ENCODE measurements at places on chromosomes 13 and 19. TPM values are rescaled to one million over a fixed set of nuclear protein-coding genes. Genes with fewer than 3 reads are reported as not detected.

Gene APOE
- total RNA-seq, result 2,607 TPM

Gene FCAR
- total RNA-seq, result not detected

Gene ZNF701
- total RNA-seq, result 1.2 TPM

Gene DNAAF3
- total RNA-seq, result 37.7 TPM

Gene CCDC9
- total RNA-seq, result 22.2 TPM

Gene ATP8B3
- 5.5 TPM for total RNA-seq

Gene EHD2
- not detected for total RNA-seq

Gene TIMM50
- 159 TPM for total RNA-seq

Gene STOML3
- not detected for total RNA-seq

Gene USHBP1
- 4.9 TPM for total RNA-seq

Gene PRSS57
- total RNA-seq, result not detected

Gene ANKRD10
- total RNA-seq, result 190 TPM

Gene DNASE2
- 68.4 TPM for total RNA-seq

Gene COL4A1
- total RNA-seq, result 0.98 TPM

Gene ZNF44
- total RNA-seq, result 9.3 TPM

Gene NEK5
- not detected for total RNA-seq

Gene ADGRE3
- not detected for total RNA-seq

Gene AKAP8
- 19.6 TPM for total RNA-seq

Gene NTN5
- 1.3 TPM for total RNA-seq

Gene TMC4
- total RNA-seq, result 9.6 TPM

Gene GZMM
- total RNA-seq, result 0.17 TPM

Gene C19orf38
- total RNA-seq, result not detected

Gene ZNF737
- 3.5 TPM for total RNA-seq

Gene CYP2A6
- not detected for total RNA-seq

Gene SELENOW
- 424 TPM for total RNA-seq

Gene ANKRD24
- total RNA-seq, result 4.4 TPM

Gene ATP12A
- not detected for total RNA-seq

Gene C1QTNF9B
- total RNA-seq, result not detected

Gene FOXA3
- 4.5 TPM for total RNA-seq

Gene GRAMD1A
- total RNA-seq, result 42.9 TPM

Gene TSPAN16
- not detected for total RNA-seq

Gene ARMC6
- 90.0 TPM for total RNA-seq

Gene ZNF101
- total RNA-seq, result 19.1 TPM

Gene OR7G1
- not detected for total RNA-seq

Gene TGFB1
- total RNA-seq, result 10.1 TPM

Gene MYH14
- total RNA-seq, result 10.3 TPM

Gene FUT3
- total RNA-seq, result not detected

Gene FSD1
- total RNA-seq, result 32.9 TPM

Gene FBXO27
- total RNA-seq, result 44.0 TPM

Gene VMAC
- 2.2 TPM for total RNA-seq

Gene KCNJ14
- not detected for total RNA-seq

Gene DPY19L3
- 22.6 TPM for total RNA-seq

Gene DIAPH3
- 13.7 TPM for total RNA-seq

Gene FLT1
- not detected for total RNA-seq

Gene APOC1
- total RNA-seq, result 412 TPM

Gene TPRX2
- not detected for total RNA-seq

Gene MPND
- 51.3 TPM for total RNA-seq

Gene ZNF550
- 5.9 TPM for total RNA-seq

Gene POSTN
- 0.31 TPM for total RNA-seq

All from G401 (cell line).